Progenitor cell of endocrine pancreas (in vitro differentiated cells): ENCODE measurements at places on chromosomes 2 and 18.
A peak's percentile ranks its signal among the peaks of the same experiment; 100 is the strongest.

- DNase-seq: no peak
These were observed 42.7 kb downstream of the SMAD4 start for GRCh38 chr18:51072586-51073313.

DNA sequence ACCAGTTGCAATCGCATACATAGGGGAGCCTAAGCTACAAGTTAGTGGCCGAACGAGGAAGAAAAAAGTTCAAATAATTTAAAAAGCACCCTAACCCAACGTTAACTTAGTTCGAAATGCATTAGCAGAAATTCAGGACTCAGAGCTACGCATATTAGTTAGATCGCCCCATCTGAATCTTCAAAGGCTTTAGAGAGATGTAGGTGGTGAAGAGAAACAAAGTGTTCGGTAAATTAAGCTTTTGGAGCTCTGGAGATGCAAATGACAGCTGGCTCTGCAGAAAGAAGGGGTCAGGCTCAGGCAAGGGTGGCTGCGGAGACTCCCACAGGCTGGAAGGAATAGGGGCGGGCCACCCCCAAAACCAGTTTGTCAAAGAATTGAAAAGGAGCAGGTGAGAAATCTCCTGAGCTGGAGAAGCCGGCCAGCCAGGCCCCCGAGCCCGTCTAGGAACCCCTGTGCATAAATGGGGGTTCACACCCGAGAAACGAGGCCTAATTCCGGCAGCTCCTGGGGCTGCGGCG, 621 bp downstream of the TXNL1 start:
- DNase-seq: no peak

GRCh38 chr2:579351-579886, 97.8 kb downstream of the TMEM18 start:
- DNase-seq: no peak

DNA sequence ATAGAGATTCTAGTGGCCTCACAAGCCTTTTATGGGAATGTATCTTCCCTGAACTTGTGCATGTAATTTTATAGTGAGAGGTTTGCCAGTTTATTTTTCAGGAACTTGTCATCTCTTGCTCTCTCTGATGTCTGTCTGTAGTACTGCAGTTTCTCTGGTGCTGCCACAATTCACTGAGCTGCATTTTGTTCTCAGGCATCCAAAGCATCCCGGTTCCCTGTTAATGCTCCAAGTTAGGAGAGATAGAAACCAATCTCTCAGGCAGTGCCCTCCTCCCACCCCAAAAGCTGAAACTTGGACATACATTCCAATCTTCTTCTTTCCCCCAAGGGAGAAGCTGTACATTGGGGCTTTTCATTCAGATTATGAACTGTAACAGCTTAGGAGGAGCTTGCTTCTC, 30.1 kb upstream of the GRB14 start:
- DNase-seq: no peak

DNA sequence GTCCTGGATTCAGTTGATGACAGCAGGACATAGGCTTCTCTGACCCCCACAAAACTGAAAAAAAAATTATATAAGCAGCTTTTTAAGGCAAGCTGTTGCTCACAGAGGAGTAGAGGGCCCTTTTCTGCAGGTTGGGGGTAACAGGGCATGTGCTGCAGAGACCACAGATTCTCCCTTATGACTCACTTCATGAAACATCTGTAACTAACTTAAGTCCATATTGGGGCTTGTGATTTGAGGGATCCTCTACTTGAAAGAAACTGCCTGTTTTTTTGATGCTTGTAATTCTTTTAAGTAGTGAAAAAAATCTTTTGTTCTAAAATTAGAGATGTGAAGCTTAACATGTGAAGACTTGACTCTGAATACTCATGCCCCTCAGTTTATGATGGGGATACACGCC, 33.4 kb downstream of the XRCC5 start:
- DNase-seq: no peak

DNA sequence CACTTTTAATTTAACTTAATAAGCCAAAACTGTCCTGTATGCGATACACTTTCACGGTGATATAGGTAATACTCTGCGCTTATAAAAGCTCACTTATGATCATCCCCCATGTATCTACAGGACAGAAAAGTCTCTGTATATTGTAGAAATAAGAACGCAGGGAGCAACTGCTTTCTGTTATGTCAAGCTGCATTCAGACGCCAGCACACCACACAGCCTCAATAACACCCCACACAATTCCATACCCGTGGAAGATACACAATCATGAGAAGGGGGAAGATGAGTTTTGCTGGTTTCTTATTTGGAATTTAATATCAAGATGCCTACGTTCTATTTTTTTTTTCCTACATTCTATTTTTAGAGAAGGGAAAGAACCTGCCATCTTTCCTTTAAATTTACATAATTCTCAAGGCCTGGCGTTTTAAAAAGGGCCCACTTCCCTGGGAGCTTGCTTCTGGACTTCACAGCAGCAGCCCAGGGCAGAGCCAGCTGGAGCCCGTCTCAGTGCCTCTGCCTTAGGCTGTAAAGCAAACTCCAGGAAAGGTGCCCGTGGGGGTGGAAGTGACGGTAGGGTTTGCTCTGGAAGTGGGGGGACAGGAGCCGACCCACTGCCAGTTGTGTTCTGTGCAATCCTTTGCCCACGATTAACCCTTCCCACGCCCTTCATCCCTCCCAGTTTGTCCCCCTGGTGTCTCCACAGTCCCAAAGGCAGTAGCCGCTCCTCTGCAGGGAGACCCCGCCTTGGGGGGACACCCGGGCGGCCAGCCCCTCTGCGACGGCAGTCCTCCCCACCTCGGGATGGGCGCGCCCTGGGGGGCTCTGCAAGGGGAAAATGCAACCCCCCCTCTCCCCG, 5.3 kb downstream of the PTGR3 start:
- no peak for DNase-seq

DNA sequence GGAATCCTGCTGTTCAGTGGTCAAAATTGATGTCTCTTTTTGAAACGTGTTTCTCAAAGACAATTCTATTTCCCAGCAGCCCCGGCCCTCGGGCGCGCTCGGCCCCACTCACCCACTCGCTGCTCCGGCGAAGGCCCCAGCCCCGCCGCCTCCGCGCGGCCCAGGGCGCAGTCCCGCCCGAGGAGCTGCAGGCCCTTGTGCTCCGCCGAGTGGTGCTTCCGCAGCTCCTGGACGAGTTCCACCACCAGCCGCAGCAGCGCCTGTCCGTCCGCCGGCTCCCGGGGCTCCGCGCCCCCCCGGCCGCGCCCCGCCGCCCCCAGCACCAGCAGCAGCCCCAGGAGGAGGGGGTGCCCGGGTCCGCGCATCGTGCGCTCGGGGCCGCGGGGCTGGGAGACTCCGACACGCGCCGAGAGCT, 413 bp downstream of the ALKAL2 start:
- peak; percentile 19 for DNase-seq

DNA sequence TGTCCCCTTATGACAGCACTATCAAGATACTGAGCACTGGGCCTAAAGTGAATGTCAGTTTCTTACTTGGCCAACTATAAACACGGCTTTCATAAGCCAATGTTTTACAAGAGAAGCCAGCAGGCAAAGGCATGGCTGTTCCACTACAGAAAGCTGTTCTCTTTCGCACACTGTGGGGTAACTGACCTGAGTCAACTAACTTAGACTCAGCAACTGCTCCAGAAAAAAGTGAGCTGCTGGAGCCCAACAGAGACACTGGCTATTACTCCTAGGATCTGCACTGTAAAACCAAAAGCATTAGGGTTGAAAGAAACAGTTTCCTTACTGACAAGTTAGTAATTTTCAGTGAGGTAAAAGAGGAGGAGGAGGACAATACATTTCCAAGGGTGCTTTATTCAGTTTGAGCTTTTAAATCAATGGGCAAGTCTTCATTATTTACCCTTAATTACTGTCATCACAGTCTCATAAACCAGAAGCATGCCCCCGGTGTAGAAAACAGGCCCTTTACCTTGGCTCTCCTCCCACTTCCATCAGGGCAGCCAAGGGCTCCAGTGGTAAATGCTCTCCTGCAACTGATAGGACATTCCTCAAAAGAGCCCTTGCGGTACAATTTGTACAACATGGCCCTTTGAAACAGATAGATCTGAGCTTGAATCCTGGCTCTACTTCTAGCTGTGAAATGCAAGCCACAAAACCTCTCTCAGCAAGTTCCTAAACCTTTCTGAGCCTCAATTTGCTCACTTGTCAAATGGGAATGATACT, 275.7 kb downstream of the PDE11A start:
- no peak for DNase-seq

DNA sequence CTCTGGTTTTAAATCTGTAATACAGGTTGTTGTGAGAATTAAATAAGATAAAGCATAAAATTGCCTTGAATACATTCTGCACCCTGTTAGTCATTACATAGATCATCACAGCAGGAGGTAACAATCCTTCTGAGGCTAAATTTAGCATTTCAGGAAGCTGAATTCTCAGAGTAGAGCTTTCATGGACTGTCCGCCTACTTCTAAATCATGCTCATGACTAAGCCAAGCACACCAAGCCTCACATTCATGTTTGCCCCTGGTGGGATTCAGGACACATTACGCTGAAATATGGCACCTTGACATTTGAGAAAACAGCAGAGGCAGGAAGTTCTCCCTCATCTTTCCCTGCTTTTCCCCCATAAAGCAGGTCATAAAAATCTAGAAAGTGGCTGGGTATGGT, 16.6 kb upstream of the PIK3C3 start:
- DNase-seq: no peak

DNA sequence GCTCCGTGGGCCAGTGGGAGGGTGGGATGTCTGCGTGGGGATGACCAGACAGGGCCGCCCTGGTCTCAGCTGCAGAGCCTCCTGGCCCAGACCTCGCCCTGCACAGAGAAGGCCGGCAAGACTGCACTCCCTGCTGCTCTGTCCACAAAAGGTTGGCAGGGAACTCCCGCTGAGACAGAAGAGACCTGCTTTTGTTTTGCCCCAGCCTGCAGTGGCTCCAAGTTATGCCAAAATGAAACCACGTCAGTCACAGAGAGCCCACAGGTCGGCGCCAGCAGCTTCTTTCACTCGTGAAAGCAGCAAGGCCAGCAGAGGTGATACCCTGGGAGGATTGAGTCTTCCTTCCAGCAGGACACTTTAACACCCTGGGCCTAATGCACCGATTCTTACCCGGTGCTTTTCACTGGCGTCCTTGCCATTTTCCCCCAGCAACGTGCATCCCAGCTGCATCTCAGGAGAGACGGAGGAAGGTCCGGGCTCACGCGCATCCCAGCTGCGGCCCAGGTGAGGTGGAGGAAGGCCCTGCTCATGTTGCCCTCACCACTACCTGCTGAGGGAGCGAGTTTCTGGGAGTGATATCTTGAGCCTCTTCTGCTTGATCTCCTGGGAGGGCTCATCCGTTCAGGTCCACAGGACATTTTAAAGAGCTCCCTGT, 22.1 kb upstream of the CTDP1 start:
- DNase-seq: no peak

DNA sequence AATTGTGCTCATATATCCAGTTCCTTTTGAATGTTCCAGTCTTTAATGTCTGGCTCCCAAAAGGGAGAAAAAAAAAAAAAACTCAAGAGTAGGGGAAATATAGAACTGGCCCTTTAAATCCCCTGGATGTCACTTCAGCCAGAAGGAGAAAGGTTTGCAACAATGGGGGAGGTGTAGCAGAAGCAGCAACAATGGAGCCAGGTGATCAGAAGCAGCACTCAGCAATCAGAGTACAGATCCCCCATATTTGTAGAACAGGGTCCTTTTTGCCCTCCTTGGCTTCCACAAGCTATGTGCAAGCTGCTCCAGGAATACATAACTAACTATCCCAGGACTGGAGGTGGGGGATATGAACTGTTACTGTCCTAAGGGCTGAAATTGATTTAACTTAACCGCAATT, 25.8 kb upstream of the ZNF397 start:
- DNase-seq: no peak

DNA sequence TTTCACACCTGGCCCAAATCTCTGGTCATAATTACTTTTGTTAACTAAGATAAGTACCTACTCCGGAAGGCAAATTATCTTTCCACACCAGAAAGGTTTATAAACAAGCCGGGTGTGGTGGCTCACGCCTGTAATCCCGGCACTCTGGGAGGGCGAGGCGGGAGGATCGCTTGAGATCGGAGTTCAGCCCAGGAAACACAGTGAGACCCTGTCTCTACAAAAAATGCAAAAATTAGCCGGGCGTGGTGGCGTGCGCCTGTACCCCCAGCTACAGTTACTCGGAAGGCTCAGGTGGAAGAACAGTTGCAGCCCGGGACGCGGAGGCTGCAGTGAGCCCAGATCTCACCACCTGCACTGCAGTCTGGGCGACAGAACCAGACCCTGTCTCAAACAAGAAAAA, 2.1 kb downstream of the PUM2 start:
- DNase-seq: no peak

GRCh38 chr2:19505199-19506136, 147.0 kb upstream of the OSR1 start:
- no peak for DNase-seq

GRCh38 chr2:215929602-215930335, 83.6 kb downstream of the MREG start:
- no peak for DNase-seq

DNA sequence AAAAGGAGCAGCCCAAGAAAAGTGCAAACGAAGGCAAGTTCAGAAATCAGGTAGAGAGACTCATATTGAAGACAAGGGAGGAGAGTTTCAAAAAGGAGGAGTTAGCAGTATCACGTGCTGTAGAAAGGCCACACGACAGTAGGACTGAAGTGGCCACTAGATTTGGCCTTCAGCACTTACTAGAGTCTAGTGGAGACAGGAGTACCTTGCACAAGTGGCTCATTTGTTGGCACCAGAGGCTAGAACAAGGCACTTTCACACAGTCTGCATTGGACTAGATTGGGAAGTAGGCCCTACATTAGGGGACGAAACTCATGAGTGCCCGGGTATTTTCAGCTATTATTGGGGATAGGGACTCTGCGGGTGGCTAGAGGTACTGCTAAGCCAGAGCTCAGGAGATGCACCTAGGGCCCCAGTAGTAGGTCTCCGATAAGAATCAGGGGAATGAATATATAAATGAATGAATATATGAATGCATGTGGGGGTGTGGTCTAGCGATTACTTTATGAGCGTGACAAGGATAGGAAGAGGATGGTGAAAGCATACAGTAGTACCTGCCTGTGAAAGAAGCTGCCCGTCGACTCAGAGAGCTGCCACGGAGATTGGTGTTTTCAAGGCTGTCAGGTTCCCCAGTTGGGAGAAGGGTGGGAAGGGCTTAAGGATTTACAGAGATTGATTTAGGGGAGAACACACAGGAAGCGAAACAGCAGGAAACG, 1.4 kb upstream of the NCOA1 start:
- DNase-seq: no peak

DNA sequence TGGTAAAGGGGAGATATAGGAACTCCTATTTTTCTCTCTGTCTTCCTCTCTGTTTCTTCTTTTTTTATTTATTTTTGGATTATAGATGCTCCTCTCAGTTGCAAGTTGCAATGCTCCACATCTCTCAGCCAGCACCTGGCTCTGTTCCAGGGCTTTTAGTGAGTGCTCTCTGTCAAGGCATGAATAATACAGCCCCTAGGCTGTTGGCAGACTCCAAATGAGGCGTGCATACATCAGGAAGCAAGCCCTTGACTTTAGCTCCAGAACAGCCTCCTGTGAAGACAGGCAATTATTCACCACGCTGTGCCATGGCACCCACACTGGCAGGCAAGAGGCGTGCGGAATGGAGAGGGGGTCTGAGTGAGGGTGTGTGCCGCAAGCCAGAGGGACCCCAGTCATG, 228.1 kb upstream of the PXDN start:
- no peak for DNase-seq
